Panc1 (cell line): ENCODE measurements at places on chromosomes 12 and 14.
A peak's percentile ranks its signal among the peaks of the same experiment; 100 is the strongest.

- peaks cover 36% of the 10 kb centered on the region for H3K27me3 ChIP-seq
- no peaks in the 10 kb centered on the region for H3K36me3 ChIP-seq
- DNase-seq = no peak
- H3K4me3 ChIP-seq = peak overlapping the region; percentile 78
- peaks cover 22% of the 10 kb centered on the region for H3K4me1 ChIP-seq
- H3K27ac ChIP-seq = no peak overlapping the region
Observed at GRCh38 chr12:48000878-48001504, 3.3 kb downstream of the COL2A1 start.

DNA sequence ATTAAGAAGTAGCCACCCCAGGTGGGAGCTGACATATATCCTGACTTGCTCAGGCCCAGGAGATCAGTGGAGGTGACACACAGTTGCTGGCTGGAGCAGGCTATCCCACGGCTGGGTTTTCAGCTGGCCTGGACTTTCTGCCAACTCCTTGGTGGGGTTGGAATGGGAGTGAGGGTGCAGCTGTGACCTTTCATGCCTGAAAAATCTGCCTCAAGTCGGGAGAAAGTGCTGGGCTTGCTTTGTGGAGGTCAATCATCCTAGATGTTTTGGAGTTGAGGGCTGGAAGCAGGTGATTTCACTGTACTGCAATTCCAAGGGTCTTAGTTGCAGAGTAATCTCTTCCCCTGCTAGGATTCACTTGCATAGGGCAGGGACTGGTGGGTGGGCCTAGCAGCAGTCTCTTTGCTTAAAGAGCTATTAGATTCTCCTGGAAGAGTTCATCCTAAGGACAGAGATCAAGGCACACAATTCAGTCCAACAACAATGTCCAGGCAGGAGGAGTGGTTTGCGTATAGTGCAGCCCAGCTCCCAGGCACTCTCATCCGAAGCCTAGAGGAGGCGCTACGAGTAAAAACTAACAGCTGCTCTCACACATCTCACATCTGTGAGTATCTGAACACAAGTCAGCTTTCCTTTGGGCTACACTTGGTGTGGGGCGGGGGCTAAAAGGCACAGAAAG is 98.1 kb downstream of the GAS2L3 start:
- no peak for DNase-seq
- no peaks in the 10 kb centered on the region; the same call in 1 of the 2 replicates for H3K27me3 ChIP-seq
- H3K36me3 ChIP-seq = no peaks in the 10 kb centered on the region
- no peak overlapping the region for H3K4me3 ChIP-seq
- no peak overlapping the region for H3K27ac ChIP-seq

- no peak overlapping the region for H3K27ac ChIP-seq
- no peaks in the 10 kb centered on the region for H3K36me3 ChIP-seq
- no peak for DNase-seq
- no peaks in the 10 kb centered on the region for H3K4me1 ChIP-seq
- no peaks in the 10 kb centered on the region for H3K27me3 ChIP-seq
- no peak overlapping the region for H3K4me3 ChIP-seq
Observed at GRCh38 chr14:94331462-94331861, 8.3 kb upstream of the SERPINA6 start.

DNA sequence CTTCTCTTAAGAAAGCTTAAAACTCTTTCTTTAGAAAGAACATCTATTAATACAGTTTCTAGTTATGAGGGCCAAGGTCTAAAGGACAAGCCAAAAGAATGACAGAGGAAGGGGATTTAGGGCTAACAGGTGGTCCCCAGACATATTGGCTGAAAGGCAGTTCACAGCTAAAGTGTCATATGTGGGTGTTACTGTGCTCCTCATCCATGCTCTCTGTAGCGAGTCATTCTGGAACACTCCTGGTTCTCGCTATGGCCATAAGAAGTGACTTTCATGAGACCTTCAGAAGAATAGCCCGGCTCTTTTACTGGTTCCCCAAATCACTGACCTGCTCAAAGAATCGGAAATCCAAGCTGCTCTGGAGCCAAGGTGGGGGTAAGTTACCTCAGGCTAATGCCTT is 55.0 kb downstream of the TBK1 start:
- H3K4me3 ChIP-seq = no peak overlapping the region
- no peaks in the 10 kb centered on the region for H3K4me1 ChIP-seq
- no peak for DNase-seq
- no peaks in the 10 kb centered on the region for H3K36me3 ChIP-seq
- H3K27ac ChIP-seq = no peak overlapping the region

DNA sequence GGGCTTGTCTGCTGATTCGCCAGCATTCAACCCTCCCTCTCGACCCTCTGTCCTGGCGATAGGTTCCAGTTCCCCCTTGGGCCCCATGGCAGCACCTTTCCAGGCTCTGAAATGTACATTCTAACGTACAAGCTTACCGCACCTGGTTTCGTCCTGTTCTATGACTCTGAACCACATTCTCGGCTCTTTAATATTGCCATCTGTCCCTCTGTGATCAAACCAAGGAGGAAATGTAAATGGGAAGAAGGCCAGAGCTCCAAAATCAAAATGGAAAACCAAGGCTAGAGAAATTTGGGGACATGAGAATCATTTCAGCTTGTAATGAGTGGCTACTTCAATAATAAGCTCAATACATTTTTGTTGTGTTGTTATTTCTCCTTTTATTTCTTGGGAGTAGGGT is 117.2 kb downstream of the TTC7B start:
- no peak overlapping the region for H3K27ac ChIP-seq
- no peaks in the 10 kb centered on the region for H3K36me3 ChIP-seq
- H3K4me3 ChIP-seq = no peak overlapping the region

DNA sequence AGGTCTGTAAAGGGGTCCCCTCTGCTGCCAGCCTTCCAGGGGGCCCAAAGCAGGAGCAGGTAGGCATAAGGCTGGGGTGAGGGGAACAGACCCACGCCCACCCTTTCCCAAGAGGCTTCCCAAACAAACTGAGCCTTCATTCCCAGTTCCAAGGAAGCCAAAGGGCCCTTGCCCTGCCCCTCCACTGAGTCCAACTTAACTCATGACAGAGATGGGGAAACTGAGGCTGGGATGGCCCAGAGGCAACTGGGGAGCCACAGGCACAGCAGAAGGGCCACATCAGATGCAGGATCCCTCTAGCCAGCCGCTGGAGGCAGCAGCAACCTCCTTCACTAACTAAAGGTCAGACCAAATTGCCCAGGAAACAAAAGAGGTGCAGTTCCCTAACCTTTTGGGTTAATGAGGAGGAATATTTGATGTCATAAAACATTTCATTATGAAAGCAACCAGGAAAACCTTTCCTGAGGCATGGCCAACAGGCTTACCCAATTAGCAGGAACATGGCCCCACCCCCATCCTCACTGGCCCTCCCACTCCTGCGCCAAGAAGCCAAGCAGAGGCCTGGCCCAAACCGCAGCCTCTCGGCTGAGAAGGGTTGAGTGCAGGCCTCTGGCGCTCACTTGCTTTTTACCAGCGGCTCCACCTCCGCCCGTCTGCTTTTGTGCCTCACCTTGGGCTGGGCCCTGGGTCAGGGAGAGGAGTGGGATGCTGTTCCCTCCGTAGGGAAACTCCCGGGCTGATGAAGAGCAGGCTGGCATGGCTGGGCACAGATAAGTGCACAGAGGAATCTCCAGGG is 293.5 kb upstream of the RTL1 start:
- no peak overlapping the region for H3K4me3 ChIP-seq
- DNase-seq = no peak
- no peaks in the 10 kb centered on the region for H3K4me1 ChIP-seq
- H3K27me3 ChIP-seq = no peaks in the 10 kb centered on the region
- H3K27ac ChIP-seq = no peak overlapping the region

- H3K4me1 ChIP-seq = no peaks in the 10 kb centered on the region
- H3K36me3 ChIP-seq = no peaks in the 10 kb centered on the region; the same call in 1 of the 2 replicates
- H3K27me3 ChIP-seq = no peaks in the 10 kb centered on the region
- H3K4me3 ChIP-seq = no peak overlapping the region
- no peak overlapping the region for H3K27ac ChIP-seq
- no peak for DNase-seq
Observed at GRCh38 chr12:101743724-101744472, 4.6 kb upstream of the SYCP3 start.

DNA sequence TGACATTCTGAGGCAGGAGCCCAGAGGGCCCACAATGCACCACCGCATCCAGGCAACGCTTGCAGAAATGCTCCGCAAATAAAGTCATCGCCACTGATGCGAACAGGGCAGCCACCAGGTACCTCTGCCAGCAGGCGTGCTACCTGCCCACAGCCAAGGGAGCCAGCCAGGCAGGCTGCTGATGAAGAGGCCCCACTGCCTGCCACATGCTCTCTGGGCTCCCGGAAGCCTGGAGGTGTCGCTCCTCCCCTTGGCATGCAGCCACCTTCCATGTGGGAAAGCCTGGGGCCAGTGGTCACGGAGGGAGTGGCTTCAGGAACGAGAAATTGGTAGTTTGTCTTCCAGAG is 14.7 kb downstream of the GPR132 start:
- H3K27me3 ChIP-seq = no peaks in the 10 kb centered on the region
- no peaks in the 10 kb centered on the region for H3K36me3 ChIP-seq
- no peak for DNase-seq
- H3K27ac ChIP-seq = no peak overlapping the region

DNA sequence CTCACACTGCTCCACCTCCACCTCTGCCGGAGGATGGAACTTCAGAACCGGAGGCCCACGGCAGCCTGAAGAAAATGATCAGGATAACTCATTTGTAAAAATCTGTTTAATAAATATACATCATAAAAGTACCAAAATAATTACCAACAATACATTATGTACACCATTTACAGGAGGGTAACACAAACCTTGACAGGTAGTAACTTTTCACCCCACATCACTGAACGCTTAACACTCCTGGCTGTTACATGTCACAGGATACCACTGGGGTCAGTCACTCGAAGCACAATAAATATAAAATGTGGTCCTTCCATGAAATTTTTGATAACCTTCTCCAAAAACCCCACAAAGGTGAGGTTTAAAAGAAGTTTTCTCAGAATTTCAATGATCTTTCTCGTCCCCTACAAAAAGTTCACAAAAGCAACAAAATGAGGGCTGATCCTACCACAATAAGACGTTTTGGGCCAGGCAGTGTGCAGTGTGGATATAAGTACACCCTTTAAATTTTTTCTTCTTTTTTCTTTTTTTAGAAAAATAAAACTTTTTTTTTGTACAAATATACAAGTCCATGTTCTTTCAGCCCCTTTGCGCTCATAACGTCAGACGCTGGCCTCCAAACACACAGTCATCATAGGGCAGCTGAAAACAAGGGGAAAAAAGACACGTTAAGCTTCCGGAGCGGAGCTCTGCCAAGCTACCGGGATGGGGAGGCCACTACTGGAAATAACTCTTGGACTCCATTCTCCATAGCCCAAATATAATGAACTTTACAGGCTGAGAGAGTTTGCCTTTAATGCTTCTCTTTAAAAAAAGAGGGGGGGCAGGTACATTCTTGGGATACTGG is 2.9 kb downstream of the NFKBIA start:
- H3K4me1 ChIP-seq = peaks cover 44% of the 10 kb centered on the region
- H3K36me3 ChIP-seq = peaks cover 17% of the 10 kb centered on the region
- DNase-seq = no peak
- no peaks in the 10 kb centered on the region for H3K27me3 ChIP-seq
- peak overlapping the region; percentile 68 for H3K4me3 ChIP-seq
- peak overlapping the region; percentile 92 for H3K27ac ChIP-seq

DNA sequence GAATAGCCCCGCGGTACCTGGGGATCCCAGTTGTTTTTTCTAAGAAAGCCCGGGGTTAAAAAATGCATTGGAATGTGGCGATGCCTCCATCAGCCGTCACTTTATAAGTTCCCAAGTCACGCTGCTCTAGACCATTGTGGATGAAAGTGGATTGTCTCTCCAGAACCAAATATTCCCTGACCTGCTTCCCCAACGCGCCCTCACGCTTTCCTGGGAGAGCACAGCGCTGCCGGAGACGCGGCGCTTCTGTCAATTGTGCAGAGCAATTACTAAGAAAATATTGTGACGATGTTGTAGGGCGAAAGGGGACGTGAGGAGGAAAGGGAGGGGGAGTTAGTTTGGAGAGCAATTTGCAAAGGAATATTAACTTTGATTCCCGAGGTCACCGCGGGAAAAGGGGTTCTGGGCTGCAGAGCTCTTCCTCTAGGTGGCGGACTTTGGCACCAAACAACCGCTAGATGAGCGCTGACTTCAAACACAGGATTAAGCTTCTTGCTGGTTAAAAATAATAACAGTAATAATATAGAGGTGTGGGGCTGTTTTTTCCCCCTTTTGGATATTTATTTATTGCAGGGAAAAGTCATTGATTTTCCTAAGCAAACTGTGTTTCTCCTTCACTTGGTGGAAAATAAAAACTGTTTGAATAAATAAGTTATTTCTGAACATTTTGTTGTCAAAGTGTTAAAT is 9.6 kb upstream of the FOXG1 start:
- no peak for DNase-seq
- H3K27me3 ChIP-seq = peaks cover 5% of the 10 kb centered on the region
- no peaks in the 10 kb centered on the region for H3K36me3 ChIP-seq
- no peaks in the 10 kb centered on the region for H3K4me1 ChIP-seq
- H3K4me3 ChIP-seq = peak overlapping the region; percentile 45

DNA sequence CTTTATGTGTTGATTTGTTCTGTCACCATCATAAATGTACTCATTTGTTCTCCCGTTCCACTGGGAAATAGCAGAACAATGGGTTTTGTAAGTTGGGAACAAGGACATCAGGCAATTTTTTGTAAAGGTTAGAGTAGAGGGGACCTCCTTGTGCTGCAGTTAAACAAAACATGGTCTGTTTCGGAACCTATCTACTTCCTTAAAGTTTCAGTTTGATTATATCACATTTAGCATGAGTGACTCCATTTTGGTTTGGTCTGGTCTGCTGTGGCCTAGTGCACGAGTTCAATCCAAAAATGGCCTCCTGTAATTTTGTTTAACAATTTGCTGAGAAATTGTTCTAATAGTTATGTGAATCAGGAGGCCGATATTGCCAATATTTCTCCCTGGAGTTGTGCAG is 372.7 kb downstream of the NUAK1 start:
- no peak overlapping the region for H3K4me3 ChIP-seq
- H3K27ac ChIP-seq = no peak overlapping the region
- no peak for DNase-seq
- peaks cover 2% of the 10 kb centered on the region; the same call in 1 of the 2 replicates for H3K4me1 ChIP-seq
- H3K27me3 ChIP-seq = no peaks in the 10 kb centered on the region

DNA sequence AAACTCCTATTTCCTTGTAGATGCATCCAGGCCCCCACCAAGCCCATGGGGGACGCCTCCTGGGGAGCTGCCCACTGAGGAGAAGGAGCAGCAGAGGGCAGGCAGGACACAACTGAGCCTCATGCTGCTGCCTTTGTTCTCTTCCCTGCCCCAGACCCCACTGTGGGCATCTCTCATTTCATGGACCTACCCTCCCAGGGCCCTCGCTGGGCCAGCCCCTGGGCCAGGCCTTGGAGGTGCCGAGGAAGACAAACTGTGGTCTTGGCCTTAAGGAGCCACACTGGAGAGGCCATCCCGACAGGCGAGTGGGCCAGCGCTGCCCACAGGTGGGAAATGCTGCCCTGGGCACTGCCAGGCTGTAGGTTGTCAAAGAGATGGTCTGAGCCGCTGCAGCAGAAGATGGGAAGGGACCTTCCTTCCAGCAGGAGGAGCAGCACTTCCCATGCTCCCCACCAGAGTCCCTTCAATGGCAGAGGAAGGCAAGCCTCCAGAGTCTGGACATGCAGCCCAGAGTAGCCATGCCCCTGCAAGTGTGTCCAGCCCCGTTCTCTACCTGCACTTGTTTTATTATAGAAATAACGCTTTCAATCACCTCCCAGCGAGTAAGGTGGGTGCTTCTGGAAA is 147.4 kb downstream of the BCL11B start:
- H3K4me1 ChIP-seq = no peaks in the 10 kb centered on the region
- H3K4me3 ChIP-seq = no peak overlapping the region

- H3K27me3 ChIP-seq = no peaks in the 10 kb centered on the region
- no peaks in the 10 kb centered on the region for H3K36me3 ChIP-seq
- no peak for DNase-seq
- H3K27ac ChIP-seq = no peak overlapping the region
Observed at GRCh38 chr12:47276621-47277309, 197.0 kb upstream of the AMIGO2 start.
